ENCODE measurements at places on chromosomes 1 and 21. TPM values are rescaled to one million over a fixed set of nuclear protein-coding genes. Genes with fewer than 3 reads are reported as not detected.
A peak's percentile ranks its signal among the peaks of the same experiment; 100 is the strongest.

PRKAA2 gene
- 1.9 TPM for total RNA-seq

ACTN2 gene
- total RNA-seq, result 1.9 TPM

DNA sequence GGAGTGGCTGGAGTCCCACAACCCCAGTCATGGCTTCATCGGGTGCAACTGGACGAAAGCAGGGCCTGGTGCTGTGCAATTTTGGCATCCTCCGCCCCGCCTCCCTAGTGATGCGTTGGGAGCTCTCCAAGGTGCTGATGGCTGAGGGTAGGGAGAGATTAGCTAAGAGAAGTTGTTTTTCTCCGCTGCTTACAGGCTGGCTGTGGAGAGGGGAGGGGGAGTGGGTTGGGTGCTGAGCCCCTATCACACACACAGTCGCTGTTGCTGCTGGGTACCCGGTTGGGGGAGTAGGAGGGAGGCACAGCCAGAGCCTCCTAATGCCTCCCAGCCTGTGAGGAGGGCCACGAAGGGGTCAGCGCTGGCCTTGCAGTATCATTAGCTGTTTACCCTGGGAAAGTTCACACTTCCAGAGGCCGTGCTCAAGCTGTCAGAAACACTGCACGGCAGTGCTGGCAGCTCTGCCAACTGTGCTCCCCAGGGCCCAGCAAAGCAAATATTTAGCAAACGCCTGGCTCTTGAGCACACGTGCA is 110.0 kb downstream of the GRIK3 start:
- peak; percentile 55 for DNase-seq
- no peaks in the 10 kb centered on the region for H3K4me1 ChIP-seq
- no peak overlapping the region for H3K4me3 ChIP-seq
- H3K27ac ChIP-seq, result no peak overlapping the region
- H3K36me3 ChIP-seq, result no peaks in the 10 kb centered on the region

DNA sequence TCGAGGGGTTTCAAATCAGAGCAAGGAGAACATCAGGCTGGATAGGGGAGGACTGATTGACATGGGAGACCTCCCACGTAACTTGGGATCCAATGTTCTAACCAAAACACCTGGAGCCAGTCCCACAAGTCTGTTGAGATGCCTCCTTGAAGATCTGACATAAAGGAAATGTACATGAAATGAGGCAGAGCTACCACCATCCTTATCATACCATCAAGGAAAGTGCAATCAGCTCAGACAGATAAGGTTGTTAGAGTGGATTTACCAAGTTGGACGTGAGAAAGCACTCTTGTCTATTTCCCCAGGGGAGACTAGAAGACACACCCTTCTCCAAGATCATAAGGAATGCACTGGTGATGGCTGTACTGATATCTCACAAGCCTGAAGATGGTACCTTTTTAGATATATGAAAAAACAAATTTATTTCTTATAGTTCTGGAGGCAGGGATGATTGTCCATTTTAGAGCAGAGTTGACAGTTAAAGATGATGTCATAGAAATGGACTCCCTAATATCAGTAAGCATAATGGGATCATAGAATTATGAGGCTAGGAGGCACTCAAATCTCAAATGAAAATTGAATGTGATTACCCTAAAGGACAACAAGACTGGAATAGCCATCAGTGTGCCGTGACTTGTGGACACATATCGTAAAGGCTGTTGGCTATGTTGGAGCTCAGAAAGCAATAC is 129.1 kb upstream of the RAB4A start:
- no peaks in the 10 kb centered on the region for H3K36me3 ChIP-seq
- no peak overlapping the region for H3K27ac ChIP-seq
- no peak for DNase-seq
- H3K27me3 ChIP-seq, result peaks cover 8% of the 10 kb centered on the region
- no peak overlapping the region for H3K4me3 ChIP-seq

GRCh38 chr1:61853583-61853982 is 111.3 kb downstream of the PATJ start:
- H3K4me3 ChIP-seq, result no peak overlapping the region
- peaks cover 20% of the 10 kb centered on the region for H3K36me3 ChIP-seq
